ENCODE measurements at places on chromosomes 6 and 20.
A peak's percentile ranks its signal among the peaks of the same experiment; 100 is the strongest.

- DNase-seq = no peak
These were observed 2.2 kb upstream of the DEK start for GRCh38 chr6:18266523-18266912.

DNA sequence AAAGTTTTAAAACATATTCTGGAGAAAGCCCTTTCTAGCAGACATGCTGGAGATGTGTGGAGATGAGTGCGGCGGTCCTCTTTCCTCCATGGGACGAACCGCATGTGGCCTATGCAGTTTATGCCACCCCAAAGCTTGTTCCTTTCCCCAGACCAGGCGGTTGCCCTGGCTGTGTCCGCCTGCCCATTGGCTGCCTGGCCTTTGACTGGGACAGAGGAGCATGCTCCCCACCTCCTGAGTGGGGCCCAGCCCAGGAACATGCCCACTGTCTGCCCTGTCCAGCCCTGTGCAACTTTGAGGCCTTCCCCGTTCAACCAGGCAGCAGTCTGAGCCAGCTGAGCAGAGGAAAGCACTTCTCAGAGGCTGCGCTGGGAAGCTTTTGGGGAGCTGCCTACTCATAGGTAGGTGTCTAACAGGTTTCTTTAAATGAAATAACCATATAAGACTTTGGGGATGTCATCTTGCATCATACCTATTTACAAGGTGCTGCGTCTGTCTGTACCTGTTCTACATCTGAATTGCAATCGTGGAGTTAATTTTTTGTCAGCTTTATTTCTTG is 20.6 kb downstream of the FOXC1 start:
- no peak for DNase-seq

GRCh38 chr20:14992961-14993360 is 655.5 kb upstream of the FLRT3 start:
- peak; percentile 55 for DNase-seq

DNA sequence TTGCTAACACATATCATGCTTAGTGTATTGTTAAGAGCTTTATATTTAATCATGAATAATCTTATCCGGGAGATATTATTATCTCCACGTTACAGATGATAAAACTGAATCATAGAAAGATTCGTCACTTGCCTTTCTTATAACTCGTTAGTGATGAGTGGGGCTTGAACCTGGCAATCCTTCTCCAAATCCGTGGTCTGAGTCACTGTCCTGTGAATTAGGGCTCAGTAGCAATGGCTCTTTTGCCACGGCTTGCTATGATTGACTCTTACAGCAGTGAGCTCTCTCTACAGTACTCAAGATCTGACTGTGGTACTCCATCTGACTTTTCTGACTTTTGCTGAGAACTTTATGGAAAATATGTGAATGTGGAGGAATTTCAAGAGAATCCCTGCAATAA is 246.9 kb downstream of the PACRG start:
- no peak for DNase-seq

DNA sequence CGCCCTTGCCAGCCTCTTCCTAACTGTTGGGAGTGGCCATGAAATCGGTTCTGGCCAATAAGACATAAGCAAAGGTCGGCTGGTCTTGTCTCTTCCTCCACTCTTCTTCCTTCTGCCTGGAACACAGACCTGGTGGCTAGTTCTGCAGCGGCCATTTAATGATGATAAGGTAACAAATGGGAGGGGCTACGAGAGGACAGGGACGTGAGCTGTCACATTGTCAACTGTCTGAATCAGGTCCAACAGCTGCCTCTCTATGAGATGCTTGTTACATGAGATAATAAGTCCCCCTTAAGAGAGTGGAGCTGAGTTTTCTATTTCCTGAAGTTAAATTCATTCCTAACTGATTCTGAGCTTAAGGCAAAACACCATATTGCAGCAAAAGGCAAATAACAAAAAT is 12.5 kb upstream of the TMEM242 start:
- peak; percentile 34 for DNase-seq

GRCh38 chr6:34746104-34746846 is 11.0 kb upstream of the SNRPC start:
- DNase-seq = no peak

- no peak for DNase-seq
These were observed 33.8 kb downstream of the HDDC2 start for GRCh38 chr6:125267806-125268523.
